Activated CD4-positive, alpha-beta T cell treated with anti-CD3 and anti-CD28 coated beads, Interleukin-2, amount 10 ng/mL, durations not matched to agents 24 days and 14 days (primary cell): ENCODE measurements at places on chromosomes 16 and 17. TPM values are rescaled to one million over a fixed set of nuclear protein-coding genes. Genes with fewer than 3 reads are reported as not detected.

ZNF385C gene
- total RNA-seq = 0.16 TPM in 1 of 2 replicates, not detected in the other

KRTAP16-1 gene
- not detected in 2 replicates for total RNA-seq

POLG2 gene
- 36.3 and 37.1 TPM in 2 replicates for total RNA-seq

ARL5C gene
- total RNA-seq = not detected in 2 replicates

IL17C gene
- total RNA-seq = not detected in 2 replicates

PGAP3 gene
- total RNA-seq = 12.5 and 13.5 TPM in 2 replicates

RAMP2 gene
- total RNA-seq = not detected in 2 replicates

STAT5B gene
- 184 and 189 TPM in 2 replicates for total RNA-seq

SCO1 gene
- 43.4 and 44.9 TPM in 2 replicates for total RNA-seq

SPECC1 gene
- 6.0 and 6.4 TPM in 2 replicates for total RNA-seq

CACNG1 gene
- not detected in 2 replicates for total RNA-seq

SMIM5 gene
- 0.14 and 0.38 TPM in 2 replicates for total RNA-seq

RAB11FIP4 gene
- 24.3 and 26.4 TPM in 2 replicates for total RNA-seq

KDM6B gene
- 121 and 128 TPM in 2 replicates for total RNA-seq

NRN1L gene
- total RNA-seq = 0.63 TPM in 1 of 2 replicates, not detected in the other

HS3ST3A1 gene
- total RNA-seq = 2.3 and 3.7 TPM in 2 replicates

SLC16A11 gene
- total RNA-seq = 0.16 and 0.40 TPM in 2 replicates

TMED6 gene
- 1.6 and 1.7 TPM in 2 replicates for total RNA-seq

MPP2 gene
- 0.83 and 1.3 TPM in 2 replicates for total RNA-seq

TMEM100 gene
- not detected in 2 replicates for total RNA-seq

WFIKKN1 gene
- 0.44 and 0.45 TPM in 2 replicates for total RNA-seq

TM4SF5 gene
- total RNA-seq = not detected in 2 replicates

TP53TG3E gene
- total RNA-seq = not detected in 2 replicates

CCL7 gene
- total RNA-seq = not detected in 2 replicates

IL32 gene
- total RNA-seq = 918 and 934 TPM in 2 replicates

SHCBP1 gene
- 43.9 and 47.6 TPM in 2 replicates for total RNA-seq

ABCC6 gene
- total RNA-seq = not detected in 2 replicates

SLC12A3 gene
- total RNA-seq = not detected in 2 replicates

ITGAX gene
- total RNA-seq = 44.3 and 45.9 TPM in 2 replicates

C16orf78 gene
- total RNA-seq = not detected in 2 replicates

ALDH3A1 gene
- total RNA-seq = not detected in 2 replicates

DRC3 gene
- 0.42 TPM in 1 of 2 replicates, not detected in the other for total RNA-seq

SMIM36 gene
- total RNA-seq = not detected in 2 replicates

SDK2 gene
- 0.42 and 0.52 TPM in 2 replicates for total RNA-seq

WNT3 gene
- 0.05 and 0.07 TPM in 2 replicates for total RNA-seq

ABCC12 gene
- total RNA-seq = not detected in 2 replicates

MLYCD gene
- total RNA-seq = 5.0 and 5.3 TPM in 2 replicates
